ENCODE measurements at places on chromosomes 11 and 22.

GRCh38 chr11:4049006-4049405, 45.6 kb upstream of the RRM1 start:
- no peak for DNase-seq

GRCh38 chr11:113446112-113446511, 29.1 kb downstream of the DRD2 start:
- DNase-seq: no peak

GRCh38 chr22:42399315-42400271, 32.6 kb downstream of the NFAM1 start:
- no peak for DNase-seq

DNA sequence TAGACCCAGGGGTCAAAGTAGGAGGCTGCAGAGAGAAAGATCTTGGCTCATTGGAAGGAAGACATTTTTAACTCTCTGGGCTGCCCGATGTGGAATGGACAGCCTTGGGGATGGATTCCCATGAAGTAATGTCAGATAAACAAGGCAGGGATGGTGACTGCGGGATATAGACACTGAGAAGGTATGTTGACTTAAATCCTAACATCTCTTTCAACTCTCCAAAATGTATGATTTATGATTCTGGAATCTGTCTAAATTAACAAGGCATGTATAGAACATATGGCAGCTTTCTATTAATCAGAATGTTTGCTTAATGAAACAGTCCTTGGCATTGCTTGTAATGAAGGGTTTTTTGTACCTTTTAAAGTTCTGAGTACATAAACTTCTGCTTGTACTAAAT, 56.1 kb upstream of the VSTM5 start:
- no peak for DNase-seq

GRCh38 chr11:134531327-134532130, 119.5 kb upstream of the B3GAT1 start:
- DNase-seq: no peak

Data from stimulated activated CD8-positive, alpha-beta memory T cell treated with anti-CD3 and anti-CD28 coated beads, Interleukin-2, amount 100 ng/mL, for 1 hour (primary cell).